Esophagus squamous epithelium (tissue), 5 donors: ENCODE measurements at places on chromosomes 16 and 17. TPM values are rescaled to one million over a fixed set of nuclear protein-coding genes. Genes with fewer than 3 reads are reported as not detected.

CBX8 gene
- total RNA-seq: 2.4 TPM

DNA sequence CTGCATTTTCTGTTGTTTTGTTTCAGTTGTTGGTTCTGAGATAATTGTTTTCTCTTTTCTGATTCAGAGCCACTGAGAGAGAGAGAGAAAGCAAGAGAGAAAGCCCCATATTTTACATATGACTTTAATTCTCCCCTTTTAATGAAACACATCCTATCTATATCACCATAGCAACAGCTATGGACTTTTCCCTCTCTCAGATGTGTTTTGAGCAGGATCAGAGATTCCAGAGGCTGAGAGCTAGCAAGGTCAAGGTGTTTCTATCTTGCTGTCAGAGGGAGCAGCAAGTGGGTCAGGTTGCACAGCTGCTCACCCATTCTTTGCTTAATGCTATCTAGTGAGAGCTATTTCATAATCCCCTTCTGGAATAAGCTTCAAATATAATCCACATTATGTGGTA lies 415.9 kb downstream of the CA10 start:
- H3K36me3 ChIP-seq: no peaks in the 10 kb centered on the region
- H3K4me3 ChIP-seq: no peak overlapping the region
- H3K27ac ChIP-seq: no peak overlapping the region
- no peak for DNase-seq
- no peaks in the 10 kb centered on the region for H3K4me1 ChIP-seq

DNA sequence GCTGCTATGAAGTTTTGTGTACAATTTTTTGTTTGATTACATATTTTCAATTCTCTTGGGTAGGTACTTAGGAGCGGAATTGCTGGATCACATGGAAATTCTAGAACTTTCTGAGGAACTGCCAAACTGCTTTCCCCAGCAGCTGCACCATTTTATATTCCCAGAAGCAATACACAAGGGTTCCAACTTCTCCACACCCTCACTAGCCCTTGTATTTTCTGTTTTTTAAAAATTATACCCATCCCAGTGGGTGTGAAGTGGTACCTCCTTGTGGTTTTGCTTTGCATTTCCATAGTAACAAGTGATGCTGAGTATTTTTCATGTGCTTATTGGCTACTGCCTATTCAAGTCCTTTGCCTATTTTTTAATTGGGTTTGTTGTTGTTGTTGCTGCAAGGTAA lies 20.9 kb downstream of the NACA2 start:
- H3K27me3 ChIP-seq: no peaks in the 10 kb centered on the region
- H3K4me3 ChIP-seq: no peak overlapping the region
- H3K27ac ChIP-seq: no peak overlapping the region
- no peak for DNase-seq
- no peaks in the 10 kb centered on the region for H3K4me1 ChIP-seq
- H3K36me3 ChIP-seq: no peaks in the 10 kb centered on the region

GRCh38 chr16:17828012-17828411 lies 357.3 kb upstream of the XYLT1 start:
- no peak overlapping the region for H3K4me3 ChIP-seq
- DNase-seq: no peak
- no peak overlapping the region for H3K27ac ChIP-seq
- no peaks in the 10 kb centered on the region for H3K36me3 ChIP-seq
- no peaks in the 10 kb centered on the region for H3K4me1 ChIP-seq
